ENCODE measurements at places on chromosomes 2 and 18. TPM values are rescaled to one million over a fixed set of nuclear protein-coding genes. Genes with fewer than 3 reads are reported as not detected.

GRCh38 chr2:159128191-159128590 is 158.3 kb downstream of the WDSUB1 start:
- DNase-seq: no peak

GRCh38 chr2:196427986-196428634 is 211.4 kb upstream of the CCDC150 start:
- no peak for DNase-seq

GRCh38 chr2:181240844-181241243 is 216.3 kb upstream of the ITGA4 start:
- no peak for DNase-seq

GRCh38 chr2:30031184-30031583 is 109.8 kb upstream of the ALK start:
- no peak for DNase-seq

GRCh38 chr2:71003396-71003795 is 8.7 kb upstream of the TEX261 start:
- DNase-seq: no peak

GRCh38 chr2:28695245-28695647 is 56.4 kb upstream of the PPP1CB start:
- DNase-seq: no peak

- no peak for DNase-seq
Observed at GRCh38 chr18:77572537-77572936, 322.9 kb downstream of the GALR1 start.

- DNase-seq: no peak
Observed at GRCh38 chr2:52083214-52083613, 1051.3 kb upstream of the NRXN1 start.

GRCh38 chr2:20988905-20989304 is 55.0 kb downstream of the APOB start:
- DNase-seq: no peak

DNA sequence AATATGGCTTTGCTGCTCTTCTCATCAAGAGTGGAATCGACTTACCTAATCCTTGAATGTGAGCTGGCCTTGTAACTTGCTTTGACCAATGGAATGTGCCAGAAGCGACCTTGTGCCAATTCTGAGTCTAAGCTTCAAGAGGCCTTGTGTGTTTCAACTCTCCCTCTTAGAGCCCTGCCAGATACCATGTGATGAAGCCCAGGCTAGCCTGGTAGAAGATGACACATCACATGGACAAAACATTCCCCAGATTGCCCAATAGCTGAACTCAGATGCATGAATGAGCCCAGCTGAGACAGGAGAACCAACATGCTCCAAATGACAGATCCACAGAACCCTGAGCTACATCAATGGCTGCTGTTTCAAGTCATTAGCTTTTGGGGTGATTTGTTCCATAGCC is 4.2 kb upstream of the KLHL14 start:
- no peak for DNase-seq

DNA sequence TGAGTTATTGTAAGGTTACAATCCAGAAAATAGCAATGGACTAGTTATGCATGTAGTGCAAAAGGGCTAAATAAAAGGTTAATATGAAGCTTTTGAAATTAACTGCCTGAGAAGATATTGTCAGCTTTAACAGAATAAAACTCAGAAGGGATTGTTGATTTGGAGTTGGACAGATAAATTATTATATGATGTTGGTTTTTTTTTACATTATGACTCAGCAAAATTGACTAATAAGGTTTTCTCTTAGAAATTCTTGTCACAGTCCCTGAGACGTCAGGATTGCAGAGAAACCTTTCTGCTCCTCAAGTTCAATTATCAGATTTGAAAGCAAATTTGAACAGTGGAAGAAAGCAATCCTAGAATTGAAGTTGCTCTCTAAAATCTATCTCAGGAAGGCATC is 946.9 kb downstream of the CBLN2 start:
- DNase-seq: no peak

GRCh38 chr2:42060718-42061619 is 13.1 kb downstream of the PKDCC start:
- no peak for DNase-seq

DNA sequence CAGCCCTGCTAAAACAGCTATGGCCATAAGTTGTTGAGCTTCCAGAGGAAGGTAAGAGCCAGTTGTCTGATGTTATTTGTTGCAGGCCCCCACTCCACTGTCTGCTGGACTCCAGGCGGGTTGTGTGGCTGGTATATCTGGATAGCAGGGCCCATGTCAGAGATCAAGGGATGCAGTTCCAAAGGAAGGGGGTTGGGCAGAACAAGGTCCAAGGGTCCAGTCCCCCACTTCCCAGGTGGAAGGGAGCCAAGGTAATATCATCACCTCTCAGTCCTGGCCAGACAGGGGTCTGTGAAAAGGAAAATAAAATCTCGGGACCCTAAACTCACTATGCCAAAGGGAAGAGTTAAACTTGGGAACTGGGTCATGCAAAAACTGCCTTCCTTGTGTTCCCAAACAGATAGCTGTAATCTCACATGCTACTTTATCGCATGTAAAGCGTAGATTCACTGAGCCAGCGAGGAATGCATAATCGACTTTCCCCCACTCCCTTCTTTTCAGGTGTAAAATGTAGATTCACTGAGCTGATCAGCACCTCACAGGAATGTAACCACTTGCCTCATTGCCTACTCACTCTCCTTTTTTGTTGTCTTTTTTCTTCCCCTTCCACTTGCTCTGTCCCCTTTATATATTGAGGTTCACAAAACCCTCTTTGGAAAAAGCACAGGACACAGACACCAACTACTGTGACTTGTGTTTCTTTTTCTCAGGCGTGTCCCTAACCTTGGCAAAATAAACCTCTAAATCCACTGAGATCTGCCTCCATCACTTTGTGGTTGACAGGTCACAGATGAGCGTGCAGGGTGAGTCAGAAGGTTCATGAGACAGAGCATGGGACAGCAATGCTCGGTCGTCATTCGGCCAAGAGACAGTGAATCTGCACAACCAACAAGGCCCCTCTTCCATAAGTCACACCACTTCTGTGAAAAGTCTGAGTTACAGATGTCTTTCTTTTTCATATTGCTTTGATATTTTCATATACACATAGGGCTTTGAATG is 255.3 kb upstream of the SIX2 start:
- DNase-seq: no peak

DNA sequence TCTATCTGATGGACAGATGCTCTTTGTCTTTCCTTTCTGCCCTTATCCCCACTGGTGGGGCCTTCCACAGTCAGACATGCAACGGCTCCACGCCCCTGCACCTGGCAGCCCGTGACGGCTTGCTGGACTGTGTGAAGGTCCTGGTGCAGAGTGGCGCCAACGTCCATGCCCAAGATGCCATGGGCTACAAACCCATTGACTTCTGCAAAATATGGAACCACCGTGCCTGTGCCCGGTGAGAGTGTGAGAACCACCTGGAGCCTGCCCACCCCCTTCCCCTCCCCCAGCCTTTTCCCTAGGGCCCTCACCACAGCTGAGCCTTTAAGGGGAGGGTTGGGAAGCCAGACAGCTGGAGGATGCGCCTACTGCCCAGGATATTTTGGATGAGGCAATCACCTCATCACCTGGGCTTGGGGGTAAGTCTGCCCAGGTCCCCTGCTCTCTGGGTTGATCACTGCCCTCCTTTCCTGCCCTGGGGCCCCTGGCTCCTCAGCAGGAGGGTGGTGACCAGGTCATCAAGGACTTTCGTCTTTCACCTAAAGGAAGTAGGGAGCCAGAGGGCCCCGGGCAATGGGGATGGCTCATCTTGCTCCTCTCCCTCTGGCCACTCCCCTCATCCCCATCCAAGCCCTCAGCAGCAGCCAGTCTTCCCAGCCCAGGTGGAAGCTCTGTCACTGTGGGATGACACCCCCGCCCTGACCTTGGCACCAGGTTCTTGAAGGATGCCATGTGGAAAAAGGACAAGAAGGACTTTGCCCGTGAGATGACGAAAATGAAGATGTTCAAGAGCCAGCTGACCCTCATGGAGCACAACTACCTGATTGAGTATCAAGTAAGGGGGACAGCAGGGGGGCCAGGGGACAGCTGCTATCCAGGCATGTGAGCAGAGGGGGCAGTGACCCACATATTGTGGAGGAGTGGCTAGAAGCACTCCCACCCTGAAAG is 3.7 kb downstream of the ANKRD53 start:
- no peak for DNase-seq

GRCh38 chr2:31202833-31203232 is 14.5 kb downstream of the CAPN14 start:
- no peak for DNase-seq

DNA sequence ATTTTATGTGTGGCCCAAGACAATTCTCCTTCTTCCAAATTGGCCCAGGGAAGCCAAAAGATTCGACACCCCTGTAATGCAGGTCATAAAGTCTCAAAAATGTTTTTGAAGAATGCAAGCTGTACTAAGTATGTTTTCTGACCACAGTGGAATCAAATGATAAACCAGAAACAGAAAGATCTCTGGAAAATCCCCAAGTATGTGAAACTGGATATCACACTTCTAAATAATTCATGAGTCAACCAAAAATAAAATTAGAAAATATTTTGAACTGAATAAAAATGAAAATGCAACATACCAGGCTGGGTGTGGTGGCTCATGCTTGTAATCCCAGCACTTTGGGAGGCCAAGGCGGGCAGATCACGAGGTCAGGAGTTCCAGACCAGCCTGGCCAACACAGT is 34.1 kb upstream of the UBE2F start:
- DNase-seq: no peak

GRCh38 chr2:179049203-179049545 is 763 bp downstream of the CCDC141 start:
- no peak for DNase-seq

DNA sequence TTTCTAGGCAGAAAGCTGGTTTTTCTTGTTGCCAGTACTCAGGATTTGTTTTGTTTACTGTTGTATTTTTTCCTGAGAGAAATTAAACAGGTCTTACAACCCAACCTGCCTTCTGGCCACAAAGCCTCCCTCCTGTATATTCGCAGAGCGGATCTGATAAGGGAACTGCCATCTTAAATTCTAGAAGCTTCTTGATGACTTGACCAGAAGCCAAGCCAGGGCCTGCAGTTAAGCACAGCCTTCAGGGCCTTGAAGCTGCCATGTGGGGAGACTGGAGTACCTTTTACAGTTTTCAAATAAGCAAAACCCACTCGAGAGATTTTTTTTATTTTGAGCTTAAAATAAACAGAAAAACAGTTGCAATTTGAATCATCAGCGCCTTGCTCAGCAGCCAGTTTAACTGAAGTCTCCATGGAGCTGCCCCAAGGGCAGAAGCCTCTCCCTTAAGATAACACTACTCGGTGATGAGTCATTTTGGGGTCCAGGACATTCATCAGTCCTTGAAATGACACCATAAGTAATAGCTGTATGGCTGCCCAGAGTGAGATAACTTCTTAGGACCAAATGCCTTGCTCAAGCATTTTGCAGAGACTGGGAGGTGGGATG is 51.5 kb upstream of the PHLPP1 start:
- no peak for DNase-seq

The POTEC gene
- total RNA-seq: not detected

The SP140 gene
- 100 TPM for total RNA-seq

The SERPINB4 gene
- not detected for total RNA-seq

The SERPINB10 gene
- not detected for total RNA-seq

The DSG2 gene
- total RNA-seq: 0.10 TPM

The LONRF2 gene
- total RNA-seq: 0.42 TPM

The SLC5A7 gene
- not detected for total RNA-seq

The ACAA2 gene
- total RNA-seq: 16.1 TPM

The CTAGE1 gene
- not detected for total RNA-seq

The MTLN gene
- total RNA-seq: 22.9 TPM

The CDKL4 gene
- 0.74 TPM for total RNA-seq

The PLB1 gene
- total RNA-seq: 2.0 TPM

Data from CD4-positive, CD25-positive, alpha-beta regulatory T cell (primary cell).